ENCODE measurements at places on chromosomes 6 and 20. TPM values are rescaled to one million over a fixed set of nuclear protein-coding genes. Genes with fewer than 3 reads are reported as not detected.

The LHFPL5 gene
- total RNA-seq, result not detected

The SIRPD gene
- total RNA-seq, result not detected

The SOX4 gene
- total RNA-seq, result 73.5 TPM

The CEP57L1 gene
- 17.9 TPM for total RNA-seq

The LY6G6F gene
- not detected for total RNA-seq

The RIPOR2 gene
- not detected for total RNA-seq

The AVP gene
- not detected for total RNA-seq

The SNAI1 gene
- 1.5 TPM for total RNA-seq

The LATS1 gene
- total RNA-seq, result 13.1 TPM

The OVOL2 gene
- not detected for total RNA-seq

The MYB gene
- 0.19 TPM for total RNA-seq

The OLIG3 gene
- not detected for total RNA-seq

The BPIFA2 gene
- total RNA-seq, result not detected

The SPAG4 gene
- total RNA-seq, result 19.1 TPM

The C20orf202 gene
- not detected for total RNA-seq

The NRSN2 gene
- total RNA-seq, result 40.2 TPM

The METTL24 gene
- not detected for total RNA-seq

The HLA-E gene
- 717 TPM for total RNA-seq

The RAB23 gene
- total RNA-seq, result 8.1 TPM
